Left renal cortex interstitium (tissue), 4 donors: ENCODE measurements at places on chromosomes 2 and 18. TPM values are rescaled to one million over a fixed set of nuclear protein-coding genes. Genes with fewer than 3 reads are reported as not detected.

Gene AOX1
- 2.3 TPM for polyA plus RNA-seq

Gene SPP2
- polyA plus RNA-seq, result 1.9 TPM

Gene COBLL1
- polyA plus RNA-seq, result 150 TPM

Gene RPE
- polyA plus RNA-seq, result 57.6 TPM

Gene MC4R
- polyA plus RNA-seq, result 0.13 TPM

Gene MYOM1
- 9.7 TPM for polyA plus RNA-seq

Gene FEV
- polyA plus RNA-seq, result 0.13 TPM

Gene ARHGAP15
- 2.9 TPM for polyA plus RNA-seq

Gene PSMG2
- 73.9 TPM for polyA plus RNA-seq

Gene TUBA3E
- not detected for polyA plus RNA-seq

Gene MTCL1
- 33.1 TPM for polyA plus RNA-seq

Gene IL1R1
- polyA plus RNA-seq, result 40.0 TPM

Gene AMER3
- 0.03 TPM for polyA plus RNA-seq

Gene PPP3R1
- 64.9 TPM for polyA plus RNA-seq
